ENCODE measurements at places on chromosomes 16 and 17.

DNA sequence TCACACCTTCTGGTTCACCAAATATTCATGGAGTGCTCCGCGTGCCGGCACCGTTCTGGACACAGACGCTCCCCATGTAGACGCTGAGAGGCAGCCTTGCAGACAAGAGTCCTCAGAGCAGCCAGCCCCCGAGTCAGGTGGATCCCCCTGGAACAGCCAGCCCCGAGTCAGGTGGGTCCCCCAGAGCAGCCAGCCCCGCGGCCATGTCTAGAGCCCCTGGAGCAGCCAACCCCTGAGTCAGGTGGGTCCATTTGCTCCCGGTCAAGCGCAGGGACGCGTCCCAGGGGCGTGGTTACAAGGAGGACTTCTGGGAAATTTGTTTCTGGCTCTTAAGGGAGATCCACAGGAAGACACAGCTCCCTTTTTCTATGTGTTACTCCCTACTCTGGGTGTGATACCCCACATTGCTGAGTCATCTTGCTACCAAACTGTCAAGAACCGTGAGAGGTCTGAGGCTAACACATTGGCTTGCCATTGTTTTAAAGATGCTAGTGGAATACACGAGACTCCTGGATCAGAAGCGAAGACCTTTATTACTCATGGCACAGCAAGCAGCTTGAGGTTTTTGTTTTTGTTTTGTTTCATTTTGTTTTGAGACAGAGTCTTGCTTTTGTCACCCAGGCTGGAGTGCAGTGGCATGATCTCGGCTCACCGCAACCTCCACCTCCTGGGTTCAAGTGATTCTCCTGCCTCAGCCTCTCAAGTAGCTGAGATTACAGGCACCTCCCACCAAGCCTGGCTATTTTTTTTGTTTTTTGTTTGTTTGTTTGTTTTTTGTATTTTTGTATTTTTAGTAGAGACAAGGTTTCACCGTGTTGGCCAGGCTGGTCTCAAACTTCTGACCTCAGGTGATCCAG lies 43.3 kb upstream of the CBFA2T3 start:
- DNase-seq: peak; percentile 72

DNA sequence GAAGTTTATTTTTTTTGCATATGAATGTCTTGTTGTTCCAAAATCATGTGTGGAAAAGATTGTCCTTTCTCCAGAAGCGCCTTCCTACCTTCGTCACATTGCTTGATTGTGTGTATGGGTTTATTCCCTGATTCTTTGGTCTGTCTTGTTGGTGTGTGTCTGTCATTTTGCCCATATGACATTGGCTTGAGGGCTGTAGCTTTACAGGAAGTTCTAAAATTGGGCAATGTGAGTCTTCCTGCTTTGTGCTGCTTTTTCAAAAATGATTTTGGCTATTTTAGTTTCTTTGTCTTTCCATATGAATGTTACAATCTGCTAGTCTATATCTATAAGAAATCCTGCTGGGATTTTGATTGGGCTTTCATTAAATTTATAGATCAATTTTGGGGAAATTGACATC lies 217.2 kb downstream of the SNX29 start:
- no peak for DNase-seq

- no peak for DNase-seq
These were observed 98.3 kb downstream of the CHD9 start for GRCh38 chr16:53153130-53153529.

- DNase-seq: no peak
These were observed 14.0 kb downstream of the EEF2K start for GRCh38 chr16:22220069-22220440.

GRCh38 chr17:69760562-69760961 lies 314.5 kb upstream of the KCNJ16 start:
- no peak for DNase-seq

DNA sequence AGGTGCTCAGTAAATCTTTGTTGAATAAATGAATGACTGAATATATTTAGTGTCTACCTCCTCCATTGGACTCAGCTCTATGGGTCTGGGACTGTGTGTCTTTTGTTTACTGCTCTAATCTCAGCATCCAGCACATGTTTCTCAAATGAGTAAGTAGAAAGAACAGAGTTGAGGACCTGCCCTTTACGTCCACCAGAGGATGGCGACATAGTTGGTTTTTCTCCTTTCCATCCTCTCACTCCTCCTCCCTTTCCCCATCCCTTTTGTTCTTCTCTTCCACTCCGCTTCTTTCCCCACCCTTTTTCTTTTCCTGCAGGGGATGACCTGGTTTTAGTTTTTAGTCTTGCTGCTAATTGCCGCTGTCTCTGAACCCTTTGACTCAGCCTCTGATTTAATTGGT lies 12.1 kb upstream of the CHP2 start:
- no peak for DNase-seq

DNA sequence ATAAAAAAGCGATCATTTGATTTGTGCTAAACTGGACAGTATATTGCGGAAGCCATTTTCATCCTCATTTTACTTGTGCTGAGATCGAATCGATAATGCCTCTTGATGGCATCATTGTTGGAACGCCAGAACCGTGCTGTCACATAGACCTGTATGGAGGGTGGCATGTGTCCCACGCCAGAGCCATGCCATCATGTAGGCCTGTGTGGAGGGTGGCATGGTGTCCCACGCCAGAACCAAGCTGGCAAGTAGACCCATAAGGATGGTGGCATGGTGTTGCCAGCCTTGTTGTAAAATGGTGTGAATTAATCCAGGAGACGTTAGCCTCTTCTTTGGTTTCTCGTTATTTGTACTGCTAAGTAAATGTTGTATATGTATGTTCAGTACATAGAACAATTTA lies 222.7 kb upstream of the CHMP6 start:
- no peak for DNase-seq

DNA sequence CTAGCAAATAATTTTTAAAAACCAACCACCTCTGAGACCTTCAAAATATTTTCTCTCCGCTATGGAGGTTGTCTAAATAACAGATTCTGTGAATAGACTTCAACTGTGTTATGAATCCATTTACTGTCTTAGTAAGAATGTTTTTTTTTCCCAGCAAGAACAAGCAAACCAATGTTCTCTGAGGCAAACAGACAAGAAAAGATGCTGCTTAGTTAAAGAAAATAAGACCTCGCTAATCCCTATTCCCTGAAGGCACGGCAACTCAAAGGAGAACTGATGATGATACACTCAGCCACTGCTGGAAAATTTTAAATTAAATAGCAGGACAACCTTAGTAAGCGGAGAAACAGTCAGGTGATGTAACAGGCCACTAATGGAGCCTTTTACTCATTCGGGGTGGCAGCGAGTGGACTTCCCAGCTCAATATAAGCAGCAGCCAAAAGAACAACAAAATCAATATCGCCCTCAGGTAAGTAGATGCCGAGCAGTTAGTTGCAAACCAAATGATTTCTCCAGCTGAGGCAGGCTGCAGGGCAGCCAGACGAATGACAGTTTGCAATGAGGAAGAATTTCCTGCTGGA lies 81.8 kb downstream of the CPPED1 start:
- no peak for DNase-seq

DNA sequence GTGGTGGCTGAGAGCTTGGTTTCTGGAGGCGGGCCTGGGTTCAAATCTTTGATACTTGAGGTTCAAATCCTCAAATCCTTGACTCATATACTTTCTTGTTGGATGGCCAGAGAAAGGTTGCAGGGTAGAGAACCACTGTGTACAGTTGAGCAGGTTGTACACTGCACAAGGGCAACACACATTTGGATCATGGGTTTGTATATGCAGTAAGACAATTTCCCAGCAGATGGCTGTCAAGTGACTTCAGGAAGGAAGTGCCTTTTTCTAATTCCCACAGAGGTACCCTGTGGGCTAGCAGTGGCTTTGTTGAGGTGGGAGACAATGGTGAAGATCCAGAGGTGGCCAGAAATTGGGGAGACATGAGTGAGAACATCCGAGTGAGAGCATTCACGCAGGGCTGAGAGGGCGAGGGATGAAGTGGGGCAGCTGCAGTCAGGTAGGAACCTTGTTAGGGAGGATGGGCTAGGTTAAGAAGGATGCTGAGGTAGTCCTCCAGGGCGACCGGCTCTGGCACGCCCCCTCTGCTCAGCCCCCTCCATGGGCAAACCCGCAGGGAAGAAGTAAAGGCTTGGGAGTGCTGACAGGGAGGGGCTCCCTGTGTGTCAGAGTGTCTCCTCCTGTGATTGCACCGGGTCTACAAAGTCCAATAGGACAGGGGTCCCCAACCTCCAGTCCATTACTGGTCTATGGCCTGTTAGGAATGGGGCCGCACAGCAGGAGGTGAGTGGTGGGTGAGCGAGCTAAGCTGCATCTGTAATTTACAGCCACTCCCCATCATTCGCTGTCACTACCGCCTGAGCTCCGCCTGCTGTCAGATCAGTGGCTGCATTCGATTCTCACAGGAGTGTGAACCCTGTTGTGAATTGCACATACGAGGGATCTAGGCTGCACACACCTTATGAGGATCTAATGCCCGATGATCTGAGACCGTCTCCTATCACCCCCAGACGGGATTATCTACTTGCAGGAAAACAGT lies 2.7 kb downstream of the C16orf89 start:
- DNase-seq: no peak

- DNase-seq: no peak
These were observed 51.0 kb upstream of the FASN start for GRCh38 chr17:82148997-82149396.

DNA sequence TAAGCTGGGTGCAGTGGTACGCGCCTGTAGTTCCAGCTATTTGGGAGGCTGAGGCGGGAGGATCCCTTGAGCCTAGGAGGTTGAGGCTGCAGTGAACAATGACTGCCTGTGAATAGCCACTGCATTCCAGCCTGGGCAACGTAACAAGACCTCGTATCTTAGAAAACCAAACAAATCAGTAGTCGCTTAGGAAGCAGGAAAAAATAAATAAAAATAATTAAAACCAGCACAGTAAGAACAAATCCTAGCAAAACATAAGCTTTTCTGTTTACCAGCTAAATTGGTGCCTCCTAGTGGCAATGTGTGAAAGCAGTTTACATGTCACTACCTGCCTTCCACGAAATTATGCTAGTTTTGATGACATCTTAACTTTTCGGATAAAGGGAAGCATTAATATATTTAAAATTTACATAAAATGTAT lies 1.3 kb downstream of the ARMC5 start:
- no peak for DNase-seq

- DNase-seq: no peak
These were observed 1.0 kb upstream of the LITAF start for GRCh38 chr16:11587643-11588247.

DNA sequence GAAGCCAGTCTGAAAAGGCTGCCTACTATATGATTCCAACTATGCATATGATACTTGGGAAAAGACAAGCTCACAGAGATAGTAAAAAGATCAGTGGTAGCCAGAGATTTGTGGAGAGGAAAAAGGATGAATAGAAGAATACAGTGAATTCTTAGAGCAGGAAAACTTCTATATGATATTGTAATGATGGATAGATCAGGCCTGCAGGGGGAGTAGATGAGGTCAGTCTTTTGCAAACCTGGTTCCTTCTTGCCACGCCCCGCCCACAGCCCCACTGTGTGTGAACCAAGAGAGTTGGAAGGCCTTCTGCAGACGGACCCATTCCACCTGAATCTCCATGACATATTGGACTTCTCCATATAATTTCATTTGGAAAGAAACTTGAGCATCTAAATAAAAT lies 761 bp upstream of the CCL8 start:
- DNase-seq: peak; percentile 6

Measured in NK-92 treated with Interleukin-12 subunit alpha and Interleukin-12 subunit beta, amount 100 ng/mL, for 24 hours (cell line).